Hippocampal formation (tissue), 2 donors: ENCODE measurements at places on chromosomes 12 and 14.

GRCh38 chr14:101578489-101578888 lies 17.2 kb downstream of the DIO3 start:
- no peak for DNase-seq

DNA sequence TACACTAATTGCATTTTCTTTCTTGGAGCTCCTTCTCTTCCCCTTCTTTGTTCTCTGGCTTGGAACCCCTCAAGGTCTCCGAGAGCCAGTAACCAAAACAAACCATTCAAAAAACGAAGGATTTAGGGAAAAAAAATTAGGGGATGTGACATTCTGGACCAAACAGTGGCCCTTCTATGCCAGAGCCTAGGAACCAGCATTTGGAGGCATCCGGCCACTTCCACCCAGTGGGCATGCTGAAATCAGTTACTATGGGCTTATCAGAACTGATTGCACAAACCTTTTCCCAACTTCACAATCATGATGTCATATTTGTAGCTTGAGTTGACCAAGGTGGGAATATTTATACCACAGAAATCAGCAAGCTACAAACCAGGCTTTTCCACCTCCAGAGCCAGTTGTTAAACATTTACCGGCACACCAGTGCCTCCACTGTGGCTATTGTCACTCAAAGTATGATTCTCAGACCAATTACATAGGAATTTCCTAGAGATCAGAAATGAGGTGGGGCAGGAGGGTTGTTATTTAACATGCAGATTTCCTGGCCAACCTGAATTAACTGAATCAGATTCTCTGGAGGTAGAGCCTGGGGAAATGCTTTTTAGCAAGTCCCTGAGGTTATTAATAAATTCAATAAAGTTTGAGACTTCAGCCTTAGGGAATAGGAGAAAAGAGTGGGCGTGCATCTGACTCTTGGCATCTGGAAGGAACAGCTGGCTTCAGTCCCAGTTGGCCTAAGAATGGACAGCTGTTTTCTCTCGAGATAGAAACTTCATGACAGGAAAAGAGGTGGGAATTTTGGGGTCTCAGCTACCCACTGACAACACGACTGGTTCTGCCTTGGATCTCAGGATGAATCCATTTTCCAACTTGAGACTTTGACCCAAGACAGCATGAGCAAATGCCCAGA lies 273.9 kb downstream of the ZFP36L1 start:
- no peak for DNase-seq

DNA sequence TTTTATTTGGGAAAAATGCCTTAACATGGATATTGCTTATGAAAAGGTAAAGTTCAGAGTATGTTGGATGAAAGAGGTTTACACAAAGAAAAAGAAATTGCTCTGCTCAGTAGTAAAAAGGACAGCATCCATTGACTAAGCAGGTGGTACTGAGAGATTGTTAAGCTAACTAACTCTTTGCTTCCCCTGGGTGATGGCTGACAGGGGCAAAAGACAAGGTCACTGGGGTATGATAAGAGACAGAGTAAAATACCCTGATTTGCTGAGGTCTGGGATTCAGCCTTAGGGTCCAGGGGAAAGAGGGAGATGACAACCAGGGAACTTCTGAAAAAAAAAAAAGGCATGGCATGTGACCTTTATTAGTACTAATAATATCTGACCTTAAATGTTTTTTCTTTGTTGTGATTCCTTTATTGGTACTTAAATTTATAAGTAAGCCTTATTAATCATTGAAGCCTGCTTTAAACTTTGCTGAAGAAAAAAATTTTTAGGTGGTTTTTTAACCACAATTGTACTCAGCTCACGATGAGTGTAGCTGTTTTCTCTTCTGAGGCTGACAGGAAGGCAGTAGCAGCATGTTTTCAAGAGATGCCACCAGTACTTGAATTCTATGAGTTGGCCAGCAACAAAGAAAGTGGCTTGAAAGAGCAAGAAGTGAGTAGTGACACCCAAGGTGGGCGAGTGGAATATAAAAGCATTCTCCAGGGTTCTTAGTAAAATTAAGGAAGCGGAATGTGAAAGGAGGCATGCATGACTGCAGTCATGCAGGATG lies 43.7 kb upstream of the KITLG start:
- no peak for DNase-seq

- DNase-seq: no peak
Measured at GRCh38 chr14:55194656-55195355, 3.4 kb upstream of the DLGAP5 start.

DNA sequence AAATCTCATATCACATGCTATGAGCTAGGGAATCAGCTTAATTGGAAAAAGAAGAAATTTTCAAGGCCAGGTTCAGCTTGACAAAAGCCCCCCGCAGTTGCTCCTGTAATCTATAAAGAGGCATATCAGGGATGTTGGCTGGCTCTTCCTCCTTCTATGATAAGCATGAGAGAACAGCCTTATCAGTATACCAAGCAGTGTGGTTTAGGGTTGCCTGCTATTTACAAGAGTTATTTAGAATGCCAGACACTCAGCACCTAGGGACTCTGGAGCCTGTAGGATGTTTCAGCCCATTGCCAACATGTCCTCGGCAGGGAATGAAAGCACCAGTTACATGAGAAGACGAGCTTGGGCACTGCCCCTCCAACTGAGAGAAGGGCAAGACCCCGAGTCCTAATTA lies 89.5 kb upstream of the TMPO start:
- DNase-seq: no peak

DNA sequence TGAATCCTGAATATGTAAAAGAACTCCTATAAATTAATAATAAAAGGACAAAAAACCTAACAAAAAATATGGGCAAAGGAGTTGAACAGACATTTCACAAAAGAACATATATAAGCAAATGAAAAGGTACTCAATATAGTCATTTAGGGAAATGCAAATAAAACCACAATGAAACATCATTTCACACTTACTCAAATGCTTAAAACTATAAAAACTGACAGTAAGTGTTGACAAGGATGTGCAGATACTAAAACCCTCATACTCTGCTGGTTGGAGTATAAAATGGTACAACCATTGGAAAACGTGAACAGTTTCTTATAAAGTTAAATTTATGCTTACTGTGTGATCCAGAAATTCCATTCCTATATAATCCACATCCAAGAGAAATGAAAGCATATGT lies 247.1 kb downstream of the GXYLT1 start:
- no peak for DNase-seq

- no peak for DNase-seq
Measured at GRCh38 chr12:64194333-64195149, 27.6 kb downstream of the KICS2 start.

DNA sequence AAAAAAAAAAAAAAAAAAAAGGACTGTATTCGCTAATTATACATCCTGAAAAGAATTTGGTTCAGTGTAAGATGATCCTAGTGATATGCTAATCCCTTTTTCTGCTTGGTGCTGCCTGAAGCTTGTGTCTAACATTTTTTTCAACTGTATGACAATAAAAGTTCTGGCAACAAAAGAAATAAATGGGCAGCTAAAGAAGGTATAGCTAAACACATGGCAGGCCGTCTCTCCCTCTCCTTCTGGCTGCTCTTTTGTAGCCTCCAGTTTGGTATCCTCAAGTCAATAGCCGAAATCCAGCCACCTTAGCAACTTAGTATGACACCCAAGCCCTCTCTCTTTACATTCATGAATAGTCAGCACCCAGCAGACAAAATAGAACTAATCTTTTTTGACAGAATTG lies 198.3 kb upstream of the OTX2 start:
- DNase-seq: no peak

DNA sequence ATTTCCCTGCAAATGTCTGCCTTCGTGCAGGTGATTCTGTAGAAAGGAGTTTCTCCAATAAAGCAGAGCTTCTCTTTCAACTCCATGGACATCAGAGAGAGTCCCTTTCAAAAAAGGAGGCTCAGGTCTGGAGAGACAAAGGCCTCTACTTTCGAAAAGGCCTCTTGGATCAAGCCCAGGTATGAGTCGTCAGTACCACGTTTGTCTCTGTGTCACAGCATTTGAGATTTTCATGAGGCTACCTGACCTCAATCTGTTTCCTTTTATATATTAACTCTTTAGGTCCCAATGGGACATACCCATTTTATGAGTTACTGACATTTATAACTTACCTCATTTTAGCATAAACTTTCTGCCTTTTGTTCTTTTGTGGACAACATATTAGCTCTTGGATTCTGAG lies 290.8 kb downstream of the RPAP3 start:
- no peak for DNase-seq

DNA sequence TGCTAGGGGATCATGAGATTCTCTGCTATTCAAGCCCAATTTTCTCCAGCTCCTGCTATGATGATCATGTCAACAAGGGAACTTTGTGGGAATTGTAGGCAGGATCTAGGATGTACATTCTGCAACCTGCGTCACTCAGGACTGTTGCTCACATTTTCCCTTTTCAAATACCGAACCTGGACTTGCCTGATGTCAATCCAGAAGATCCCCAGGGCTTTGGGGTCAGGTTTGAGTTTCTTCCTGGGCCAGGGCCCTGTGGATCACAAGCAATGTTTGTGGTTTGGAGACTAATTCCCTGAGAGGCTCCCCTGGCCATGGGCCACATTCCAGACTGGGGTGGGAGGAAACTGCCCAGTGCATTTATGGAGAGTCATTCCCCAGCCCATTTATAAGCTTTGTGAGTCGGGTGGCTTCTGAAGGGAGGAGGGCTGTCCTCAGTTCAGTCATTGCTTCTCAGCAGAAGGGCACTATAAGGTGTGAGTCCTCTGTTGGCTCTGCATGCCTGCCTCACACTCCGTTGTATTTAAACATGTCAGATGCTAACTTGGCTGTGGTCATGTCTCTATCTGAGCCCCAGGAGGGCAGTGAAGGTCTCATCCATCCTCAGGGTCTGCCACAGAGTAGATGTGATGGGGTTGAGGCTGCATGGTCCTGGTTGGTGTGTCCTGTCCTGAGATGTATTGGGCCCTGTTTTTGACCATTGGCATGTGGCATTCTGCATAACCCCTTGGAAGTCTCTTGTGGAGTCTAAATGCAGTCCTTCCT lies 6.5 kb downstream of the KRT86 start:
- DNase-seq: no peak

GRCh38 chr12:42981379-42981778 lies 391.8 kb upstream of the PRICKLE1 start:
- no peak for DNase-seq
